Activated CD4-positive, alpha-beta memory T cell treated with anti-CD3 and anti-CD28 coated beads, Interleukin-2, amount 10 ng/mL, durations not matched to agents 7 days and 5 days (primary cell): ENCODE measurements at places on chromosomes 3 and 15.

- H3K4me1 ChIP-seq: peaks cover 6% of the 10 kb centered on the region
- no peak for DNase-seq
- H3K27ac ChIP-seq: no peak overlapping the region
- H3K27me3 ChIP-seq: peaks cover 7% of the 10 kb centered on the region
- H3K36me3 ChIP-seq: no peaks in the 10 kb centered on the region
- H3K4me3 ChIP-seq: no peak overlapping the region
These were observed 6.3 kb downstream of the FAM107A start for GRCh38 chr3:58570851-58571250.

GRCh38 chr15:68317281-68318007 is 39.9 kb downstream of the FEM1B start:
- no peaks in the 10 kb centered on the region for H3K36me3 ChIP-seq
- DNase-seq: no peak

- no peak overlapping the region for H3K27ac ChIP-seq
- DNase-seq: no peak
- H3K36me3 ChIP-seq: peaks cover 59% of the 10 kb centered on the region
- H3K27me3 ChIP-seq: no peaks in the 10 kb centered on the region
These were observed 12.0 kb downstream of the TBC1D5 start for GRCh38 chr3:17730318-17730967.

DNA sequence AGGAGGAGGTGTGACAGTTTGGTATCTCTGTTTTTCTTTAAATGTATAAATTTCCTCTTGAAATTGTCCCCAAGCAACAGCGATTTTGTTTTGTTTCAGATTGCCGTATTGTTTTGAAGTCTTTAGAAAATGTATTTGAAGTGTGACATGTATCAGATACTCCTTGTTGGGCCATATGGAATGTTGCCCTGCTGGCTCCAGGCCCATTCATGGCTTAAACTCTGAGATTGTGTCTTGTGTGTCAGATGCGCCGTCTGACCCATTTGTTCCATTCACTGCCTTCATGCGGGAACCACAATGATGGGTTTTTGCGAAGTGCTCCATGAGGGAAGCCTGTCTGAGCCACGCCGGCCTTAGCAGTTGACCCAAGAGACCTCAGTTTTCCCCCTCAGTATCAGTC is 75.2 kb upstream of the ADAMTSL3 start:
- no peaks in the 10 kb centered on the region for H3K36me3 ChIP-seq
- no peak for DNase-seq
- no peak overlapping the region for H3K27ac ChIP-seq
- no peaks in the 10 kb centered on the region for H3K4me1 ChIP-seq
- H3K4me3 ChIP-seq: no peak overlapping the region
